ENCODE measurements at places on chromosomes 7 and 10. TPM values are rescaled to one million over a fixed set of nuclear protein-coding genes. Genes with fewer than 3 reads are reported as not detected.

- no peak for DNase-seq
Observed at GRCh38 chr7:134548877-134549276, at the start of gene AKR1B15. AKR1B15 (plus strand) TSS chr7:134549110; CDS start chr7:134564620, 15,510 bp downstream.

- DNase-seq = no peak
Observed at GRCh38 chr7:158798741-158799140, 30.6 kb downstream of the ESYT2 start.

GRCh38 chr7:158991824-158992621, 135.7 kb downstream of the DYNC2I1 start:
- no peak for DNase-seq

- DNase-seq = no peak
Observed at GRCh38 chr7:105364684-105365083, 24.0 kb downstream of the SRPK2 start.

- DNase-seq = no peak
Observed at GRCh38 chr7:88546808-88547207, 212.7 kb upstream of the ZNF804B start.

DNA sequence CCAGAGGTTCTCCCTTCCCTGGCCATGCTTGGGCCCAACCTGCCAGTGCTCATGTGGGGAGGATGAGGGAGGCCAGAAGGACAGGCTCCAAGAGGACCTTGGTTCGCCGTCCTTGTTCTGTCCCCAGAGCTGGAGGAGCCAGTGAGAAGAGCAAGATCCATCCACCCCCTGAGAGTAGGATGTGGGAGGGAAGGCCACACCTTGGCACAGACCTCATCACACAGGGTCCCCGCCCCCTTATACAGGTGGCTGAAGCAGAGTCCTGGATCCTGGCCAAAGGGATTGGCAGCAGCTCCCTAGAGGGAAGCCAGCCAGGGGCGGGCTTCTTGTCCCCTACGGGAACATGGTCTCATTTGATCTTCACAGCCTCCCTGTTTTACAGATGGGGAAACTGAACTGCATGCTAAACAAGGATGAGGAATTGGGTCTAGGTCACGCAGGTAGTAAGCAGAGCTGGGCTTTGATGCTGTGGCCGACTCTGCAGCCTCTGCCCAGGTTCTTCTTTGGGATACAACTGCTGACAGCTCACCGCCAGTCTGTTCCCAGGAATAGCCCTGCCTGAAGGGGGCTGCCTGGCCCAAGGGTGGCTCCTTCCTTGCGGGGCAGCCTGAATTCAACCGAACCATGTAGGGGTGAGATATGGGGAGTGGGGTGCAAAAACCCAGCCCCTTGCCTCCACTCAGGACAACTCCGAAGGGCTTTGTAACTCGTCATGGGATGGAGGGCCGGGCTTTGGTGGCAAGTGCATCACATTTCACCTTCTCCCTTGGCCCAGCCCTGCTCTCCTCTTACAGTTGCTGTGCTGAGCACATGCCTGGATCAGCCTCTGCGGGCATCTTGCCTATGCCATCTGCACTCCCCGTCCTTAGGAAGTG, 62.2 kb upstream of the KDM7A start:
- DNase-seq = no peak

DNA sequence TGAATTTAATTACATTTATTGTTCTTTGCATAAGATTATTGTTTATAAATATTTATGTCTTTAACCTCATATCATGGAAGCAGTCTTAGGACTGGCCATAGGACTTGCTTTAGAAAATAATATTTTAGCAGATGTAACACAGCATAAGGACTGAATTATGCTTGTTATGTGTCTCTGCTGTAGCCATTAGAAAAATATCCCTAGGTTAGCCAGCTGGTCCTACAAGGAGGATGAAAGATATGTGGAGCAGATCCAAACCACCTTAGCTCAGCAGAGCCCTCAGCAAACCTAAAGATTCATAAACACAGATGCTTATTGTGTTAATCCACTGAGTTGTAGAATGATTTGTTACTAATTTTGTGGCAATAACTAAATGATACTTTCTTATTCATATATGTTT, 166.0 kb upstream of the COL1A2 start:
- no peak for DNase-seq

TUBB8 gene
- total RNA-seq = 0.29 TPM

DNA sequence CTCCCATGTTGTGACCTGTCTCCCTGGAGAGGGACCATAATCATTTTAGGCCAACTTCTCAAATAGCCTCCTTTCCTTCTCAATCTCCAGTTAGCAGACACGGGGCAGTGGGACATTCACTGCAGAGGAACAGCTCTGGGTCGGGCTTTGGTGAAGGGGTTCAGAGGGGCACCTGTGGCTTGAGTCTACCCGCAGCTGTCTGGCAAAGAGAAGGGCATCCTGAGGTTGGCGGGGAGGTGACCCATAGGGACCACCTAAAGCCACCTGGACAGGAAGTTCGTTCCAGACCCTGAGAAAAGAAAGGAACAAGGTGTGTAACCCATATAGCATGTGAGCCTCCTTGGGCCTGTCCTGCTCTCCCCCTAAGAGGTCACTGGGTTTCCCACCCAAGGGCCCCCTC, 155.0 kb downstream of the OAT start:
- no peak for DNase-seq

UPK3B gene
- not detected for total RNA-seq

- no peak for DNase-seq
Observed at GRCh38 chr7:6709808-6710207, 3.1 kb upstream of the ZNF12 start.

HPS1 gene
- total RNA-seq = 29.2 TPM

SRRM3 gene
- 0.07 TPM for total RNA-seq

- no peak for DNase-seq
Observed at GRCh38 chr7:117225536-117225935, 97.3 kb downstream of the WNT2 start.

DNA sequence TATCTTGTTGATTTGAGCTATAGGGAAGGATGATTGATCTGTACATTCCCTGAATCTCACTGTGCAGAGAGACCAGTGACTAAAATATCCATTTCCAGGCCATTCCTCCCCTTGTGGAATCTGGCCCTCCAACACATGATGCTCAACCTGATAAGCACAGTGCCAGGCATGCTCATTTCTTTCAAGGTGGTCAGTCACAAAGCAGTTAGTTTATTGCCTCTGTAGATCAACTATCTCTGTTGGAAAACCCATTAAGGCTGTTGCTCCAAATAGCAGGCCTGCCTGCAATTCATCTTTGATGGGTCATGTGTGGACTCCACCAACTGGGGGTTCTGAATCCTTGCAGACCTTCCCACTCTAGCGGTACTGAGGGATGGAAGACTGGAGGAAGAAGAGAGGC, 168.6 kb upstream of the FOXK1 start:
- no peak for DNase-seq

EN2 gene
- not detected for total RNA-seq

DNA sequence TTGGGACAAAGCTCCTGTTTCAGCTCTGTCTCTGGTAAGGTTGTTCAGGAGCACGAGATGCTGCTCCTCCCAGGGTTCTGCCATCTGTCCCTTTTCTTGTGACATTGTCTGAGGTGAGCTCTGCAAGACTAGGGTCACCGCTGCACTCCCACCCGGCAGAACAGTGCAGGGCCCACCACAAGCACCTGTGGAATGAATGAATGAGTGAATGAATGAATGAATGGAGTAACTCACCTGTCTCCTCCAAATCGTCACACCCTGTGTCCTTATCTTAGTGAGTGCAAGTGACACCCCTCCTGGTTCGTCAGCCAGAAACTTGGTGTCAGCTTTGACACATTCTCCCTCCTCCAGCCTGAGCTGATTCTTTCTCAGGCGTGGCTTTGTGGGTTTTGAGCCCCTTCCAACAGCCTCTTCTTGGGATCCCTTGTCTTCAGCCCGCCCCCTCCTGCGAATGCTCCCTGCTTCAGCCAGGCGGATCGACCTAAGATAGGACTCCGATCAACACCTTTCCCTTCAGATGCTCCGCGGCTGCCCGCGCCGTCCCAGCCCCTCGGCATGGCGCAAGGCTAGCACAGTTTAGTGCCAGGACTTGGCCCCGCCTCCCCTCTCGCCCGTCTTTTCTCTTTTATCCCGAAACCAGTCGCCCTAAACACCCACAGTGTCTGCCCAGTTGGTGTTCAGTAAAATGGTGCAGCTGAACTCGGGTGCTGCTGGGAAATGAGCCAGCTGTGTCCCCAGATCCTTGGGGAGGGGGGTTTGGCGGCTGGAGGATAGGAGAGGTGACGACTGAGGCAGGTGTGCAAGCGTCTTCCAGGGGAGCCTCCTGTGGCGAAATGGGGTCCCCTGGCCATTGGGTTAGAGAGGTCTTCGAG, 89.3 kb downstream of the BEND7 start:
- no peak for DNase-seq

DNA sequence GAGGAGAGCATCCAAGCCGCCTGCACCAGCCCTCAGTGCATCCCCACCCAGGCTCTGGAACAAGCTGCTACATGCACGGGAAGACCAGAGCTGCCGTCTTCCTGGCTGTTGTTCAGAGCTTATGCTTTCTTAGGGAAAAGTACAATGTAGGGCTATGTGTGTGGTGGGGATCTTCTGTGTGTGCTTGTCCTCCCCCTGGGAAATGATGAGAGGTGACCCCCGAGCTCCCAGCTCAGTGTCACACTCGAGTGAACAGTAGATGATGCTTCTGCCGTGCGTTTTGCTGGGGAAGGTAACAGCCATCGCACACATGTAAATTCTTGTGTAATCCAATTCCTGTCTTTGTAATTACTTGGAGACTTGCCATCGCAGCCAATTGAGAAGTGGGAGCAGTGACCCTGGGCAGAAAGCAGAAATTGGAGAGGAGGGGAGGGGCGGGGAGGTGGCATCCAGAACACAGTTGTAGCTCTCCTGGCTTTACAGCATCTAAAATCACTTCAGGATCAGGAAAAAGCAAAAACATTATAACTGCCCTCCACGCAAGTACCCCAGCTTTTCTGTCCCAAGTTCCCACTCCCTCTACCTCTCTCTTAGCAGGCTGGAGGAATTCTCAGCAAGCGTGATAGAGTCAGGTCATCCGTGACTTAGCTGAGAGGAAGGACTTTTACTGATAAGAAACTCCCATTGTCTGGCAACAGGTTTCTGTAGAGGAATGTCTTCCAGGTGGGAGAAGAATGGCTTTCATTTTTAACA, 149.6 kb downstream of the TCF7L2 start:
- DNase-seq = no peak

DEPP1 gene
- 7.4 TPM for total RNA-seq

GRCh38 chr7:128859232-128860157, 3.2 kb upstream of the ATP6V1F start:
- no peak for DNase-seq

NANOS1 gene
- total RNA-seq = 3.9 TPM

SUN3 gene
- total RNA-seq = not detected

CUBN gene
- total RNA-seq = under 0.01 TPM

RBM20 gene
- 0.07 TPM for total RNA-seq

LRIT1 gene
- total RNA-seq = not detected

TLX1 gene
- not detected for total RNA-seq

DNA sequence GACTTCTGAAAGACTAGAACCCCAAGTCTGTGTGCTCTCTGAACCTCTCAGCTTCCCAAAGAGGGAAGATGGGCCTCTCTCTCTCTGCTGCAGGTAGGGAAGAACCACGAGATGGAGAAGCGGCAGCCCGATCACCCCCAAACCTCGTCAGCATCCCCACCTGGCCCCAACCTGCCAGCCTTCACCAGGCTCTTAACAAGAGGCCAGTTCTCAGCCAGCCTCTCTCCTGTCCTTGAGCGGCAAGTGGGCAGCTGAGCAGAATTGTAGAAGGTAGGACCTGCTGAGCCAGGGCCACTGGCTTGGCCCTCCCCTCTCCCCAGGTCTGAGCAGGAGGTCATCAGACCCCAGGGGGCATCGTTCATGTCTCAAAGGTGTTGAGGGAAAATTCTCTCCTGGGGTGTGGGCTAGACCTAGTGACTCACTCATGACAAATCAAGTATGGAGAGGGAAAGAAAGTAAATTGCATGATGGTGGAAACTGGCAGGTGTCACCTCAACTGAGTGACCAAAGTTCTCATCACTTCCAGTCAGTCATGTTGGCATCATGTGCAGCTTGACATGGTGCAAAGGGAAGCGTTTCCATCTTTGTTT, 92.0 kb upstream of the GPR26 start:
- DNase-seq = no peak

SPDYE9 gene
- total RNA-seq = not detected

GRCh38 chr7:101871351-101871750, 53.9 kb downstream of the CUX1 start:
- no peak for DNase-seq

GRCh38 chr10:10609379-10609955, 408.2 kb upstream of the CELF2 start:
- DNase-seq = no peak

TAS2R4 gene
- 0.14 TPM for total RNA-seq

- DNase-seq = no peak
Observed at GRCh38 chr10:3395041-3395440, 222.5 kb upstream of the PITRM1 start.

DNAJB12 gene
- 29.8 TPM for total RNA-seq

GFRA1 gene
- 42.7 TPM for total RNA-seq

- no peak for DNase-seq
Observed at GRCh38 chr7:158638001-158638400, 50.4 kb upstream of the PTPRN2 start.

DNA sequence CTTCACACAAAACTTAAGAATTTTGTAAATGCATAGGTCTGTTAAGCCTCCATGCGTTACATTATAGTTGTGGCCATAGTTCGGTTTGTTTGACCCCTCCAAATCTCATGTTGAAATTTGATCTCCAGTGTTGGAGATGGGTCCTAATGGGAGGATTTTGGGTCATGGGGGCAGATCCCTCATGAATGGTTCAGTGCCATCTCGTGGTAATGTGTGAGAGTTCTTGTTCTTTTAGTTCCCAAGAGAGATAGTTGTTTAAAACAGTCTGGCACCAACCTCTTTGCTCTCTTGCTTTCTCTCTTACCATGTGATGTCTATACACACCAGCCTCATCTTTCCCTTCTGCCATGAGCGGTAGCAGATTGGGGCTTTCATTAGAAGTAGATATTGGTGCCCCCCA, 264.3 kb downstream of the TCF7L2 start:
- DNase-seq = no peak
